NT2/D1 (cell line): ENCODE measurements at places on chromosomes 5 and 9.

GRCh38 chr5:151685749-151686673 lies 704 bp downstream of the SPARC start:
- DNase-seq = no peak

GRCh38 chr9:107228496-107229039 lies 54.5 kb upstream of the RAD23B start:
- no peak for DNase-seq

DNA sequence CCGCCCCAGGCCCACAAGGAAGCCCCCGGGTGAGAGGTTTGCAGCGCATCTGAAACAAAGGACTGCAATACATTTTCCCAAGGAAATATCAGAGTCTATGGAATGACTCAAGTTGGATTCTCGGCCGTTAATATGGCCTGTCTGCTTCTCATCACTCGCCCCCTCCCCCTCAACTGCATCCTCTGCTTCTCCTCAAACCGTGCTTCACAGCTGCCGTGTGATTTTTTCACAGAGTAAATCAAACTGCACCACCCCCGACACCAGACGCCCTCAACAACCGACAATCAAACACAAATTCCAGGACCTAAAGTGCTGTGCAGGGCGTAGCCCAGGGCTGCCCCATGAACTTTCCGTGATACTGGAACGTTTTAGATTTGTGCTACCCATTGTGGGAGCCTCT lies 176.9 kb downstream of the ROR2 start:
- no peak for DNase-seq

DNA sequence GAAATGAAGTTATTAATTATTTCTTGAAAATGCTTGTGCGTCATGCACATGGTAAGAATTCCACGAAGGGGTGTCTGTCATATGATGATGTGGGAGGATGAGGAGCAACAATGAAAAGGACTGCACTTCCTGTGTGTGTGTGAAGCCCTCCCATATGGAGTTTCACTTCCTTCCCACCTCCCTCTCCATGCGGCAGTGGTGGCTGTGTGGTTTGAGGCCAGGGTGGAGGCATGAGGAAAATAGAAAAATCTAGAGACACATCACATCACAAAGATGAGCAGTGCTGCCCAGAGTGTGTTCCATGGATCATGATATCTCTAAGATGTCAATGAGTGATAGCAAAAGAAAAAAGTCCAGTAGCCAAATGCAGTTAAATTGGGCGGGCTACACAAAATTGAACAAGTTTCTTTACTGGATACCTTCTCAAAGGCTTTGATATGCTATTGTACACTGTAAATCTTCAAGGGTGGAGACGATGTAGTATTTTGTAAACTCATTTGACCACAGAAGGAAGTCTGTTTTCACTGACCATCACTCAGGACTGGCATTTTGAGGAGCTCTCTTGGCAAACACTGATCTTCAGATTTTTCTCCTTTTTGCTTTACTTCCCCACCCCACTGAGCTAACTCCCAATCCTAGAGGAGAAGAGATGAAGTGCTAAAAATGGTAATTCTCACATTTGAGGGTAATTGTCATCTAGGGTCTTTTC lies 55.7 kb upstream of the EQTN start:
- no peak for DNase-seq

GRCh38 chr9:91714020-91714806 lies 235.8 kb downstream of the ROR2 start:
- peak; percentile 70 for DNase-seq

- DNase-seq = no peak
Observed at GRCh38 chr5:93532370-93532769, 48.6 kb downstream of the NR2F1-AS1 start.

DNA sequence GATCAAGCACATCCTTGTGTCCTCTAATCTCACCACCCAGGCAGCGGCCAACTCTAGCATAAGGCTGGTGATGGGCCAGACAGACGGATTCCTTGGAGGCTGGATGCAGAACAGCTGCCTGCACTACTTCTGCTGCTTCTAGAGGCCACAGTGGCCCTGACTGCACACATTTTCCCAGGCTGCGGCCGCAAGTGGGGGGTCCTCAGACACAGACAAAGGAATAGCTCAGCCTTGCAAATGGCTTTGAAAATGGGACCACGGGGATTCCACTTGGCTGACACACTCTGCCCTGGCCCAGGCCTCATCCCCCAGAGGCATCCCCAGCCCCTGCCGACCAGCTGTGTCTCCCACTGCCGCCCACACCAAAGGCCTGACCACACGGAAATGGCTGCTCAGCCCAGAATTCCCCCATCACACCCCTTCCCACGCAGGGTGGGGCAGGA lies 540.8 kb downstream of the BNC2 start:
- DNase-seq = peak; percentile 32
